ENCODE measurements at places on chromosomes 6 and 20. TPM values are rescaled to one million over a fixed set of nuclear protein-coding genes. Genes with fewer than 3 reads are reported as not detected.

- H3K4me1 ChIP-seq, result no peaks in the 10 kb centered on the region
- no peak overlapping the region for H3K27ac ChIP-seq
- H3K36me3 ChIP-seq, result no peaks in the 10 kb centered on the region
Measured at GRCh38 chr6:140677781-140678528, 1303.5 kb upstream of the CITED2 start.

DNA sequence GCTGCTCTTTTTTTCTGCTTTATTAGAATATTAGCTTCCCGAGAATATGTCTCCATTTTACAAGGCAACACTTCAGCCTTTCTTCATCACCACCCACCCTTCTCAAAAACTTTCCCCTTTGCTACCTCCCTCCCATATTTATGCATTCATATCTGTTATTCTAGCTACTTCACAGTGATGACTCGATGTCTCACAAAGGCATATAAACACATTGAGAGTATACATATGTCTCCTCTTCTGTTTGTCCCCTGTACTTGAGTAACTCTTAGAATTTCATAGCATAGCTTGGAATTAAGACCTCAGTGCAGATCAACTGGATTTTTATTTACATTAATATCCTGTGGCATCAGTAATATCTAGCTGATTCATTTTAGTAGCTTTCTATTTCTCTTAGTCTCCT, 6.5 kb downstream of the RNF144B start:
- no peaks in the 10 kb centered on the region for H3K4me1 ChIP-seq
- no peak overlapping the region for H3K27ac ChIP-seq
- H3K36me3 ChIP-seq, result no peaks in the 10 kb centered on the region
- no peak for DNase-seq
- H3K4me3 ChIP-seq, result no peak overlapping the region

DNA sequence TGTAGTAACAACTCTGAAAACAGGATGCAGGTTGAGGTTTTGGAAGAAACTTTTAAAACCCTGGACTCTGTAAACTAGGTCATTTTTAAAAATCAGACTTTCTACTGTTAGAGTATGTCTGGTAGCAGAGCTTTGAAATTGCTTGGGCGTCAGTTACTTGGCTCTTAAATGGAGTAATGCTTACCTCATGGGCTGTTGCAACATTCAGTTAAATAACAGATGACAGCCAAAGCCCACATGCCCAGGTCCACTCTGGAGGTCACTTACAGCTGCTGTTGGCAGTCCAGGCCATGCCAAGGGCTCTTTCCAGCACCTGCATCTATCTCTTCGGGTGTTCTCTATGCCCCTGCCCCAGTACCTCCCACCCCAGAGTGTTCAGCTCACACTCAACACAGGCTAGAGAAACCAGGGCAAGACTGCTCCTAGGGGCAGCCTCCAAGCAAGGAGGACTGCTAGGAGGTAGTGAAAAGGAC, 96.4 kb downstream of the BANF2 start:
- no peak overlapping the region for H3K4me3 ChIP-seq
- H3K36me3 ChIP-seq, result no peaks in the 10 kb centered on the region
- H3K27me3 ChIP-seq, result peaks cover 20% of the 10 kb centered on the region
- H3K4me1 ChIP-seq, result no peaks in the 10 kb centered on the region

GRCh38 chr6:71028236-71028876, 71.5 kb upstream of the B3GAT2 start:
- no peak overlapping the region for H3K27ac ChIP-seq
- DNase-seq, result no peak

- peak overlapping the region; percentile 97 for H3K4me3 ChIP-seq
- H3K27ac ChIP-seq, result peak overlapping the region; percentile 98
- peaks cover 42% of the 10 kb centered on the region for H3K4me1 ChIP-seq
- DNase-seq, result no peak
- H3K27me3 ChIP-seq, result no peaks in the 10 kb centered on the region
Measured at GRCh38 chr20:17972121-17972520, 3.3 kb downstream of the MGME1 start.

GRCh38 chr6:72936766-72937559, 288.3 kb downstream of the KHDC1L start:
- no peaks in the 10 kb centered on the region for H3K36me3 ChIP-seq
- no peak overlapping the region for H3K27ac ChIP-seq
- no peak for DNase-seq

GRCh38 chr6:132368916-132369481, 32.3 kb downstream of the MOXD1 start:
- H3K27ac ChIP-seq, result no peak overlapping the region
- no peaks in the 10 kb centered on the region for H3K36me3 ChIP-seq
- no peak overlapping the region for H3K4me3 ChIP-seq
- peaks cover 13% of the 10 kb centered on the region for H3K4me1 ChIP-seq
- no peak for DNase-seq
- peaks cover 34% of the 10 kb centered on the region for H3K27me3 ChIP-seq

GRCh38 chr6:144652292-144652891, 367.3 kb downstream of the UTRN start:
- H3K27me3 ChIP-seq, result no peaks in the 10 kb centered on the region
- H3K27ac ChIP-seq, result no peak overlapping the region
- peaks cover 16% of the 10 kb centered on the region for H3K4me1 ChIP-seq
- H3K36me3 ChIP-seq, result peaks cover 4% of the 10 kb centered on the region

GRCh38 chr6:10995114-10995707, 48.9 kb downstream of the ELOVL2 start:
- no peak overlapping the region for H3K27ac ChIP-seq
- H3K4me3 ChIP-seq, result no peak overlapping the region
- no peak for DNase-seq
- H3K27me3 ChIP-seq, result peaks cover 11% of the 10 kb centered on the region
- no peaks in the 10 kb centered on the region for H3K4me1 ChIP-seq

DNA sequence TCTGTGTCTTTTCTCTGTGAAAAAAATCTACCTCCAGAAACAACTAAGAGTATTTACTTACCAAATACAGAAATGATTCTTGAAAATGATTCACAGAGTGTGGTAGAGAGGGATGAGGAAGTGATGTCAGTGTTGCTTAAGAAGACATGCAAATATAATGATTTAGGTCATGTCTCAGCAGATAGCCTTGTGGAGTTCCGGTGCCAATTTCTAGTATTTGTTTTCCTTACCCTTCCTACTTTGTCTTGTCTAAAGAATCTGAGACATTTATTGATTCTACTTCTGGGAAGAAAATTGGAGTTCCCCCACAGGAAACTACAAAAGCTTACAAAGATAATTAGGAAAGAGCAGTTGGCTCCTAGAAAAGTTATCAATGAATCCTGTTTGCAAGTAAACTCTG, 68.8 kb downstream of the GJA1 start:
- H3K36me3 ChIP-seq, result no peaks in the 10 kb centered on the region
- no peak for DNase-seq
- no peaks in the 10 kb centered on the region for H3K4me1 ChIP-seq
- no peak overlapping the region for H3K4me3 ChIP-seq
- H3K27me3 ChIP-seq, result no peaks in the 10 kb centered on the region
- H3K27ac ChIP-seq, result no peak overlapping the region

- no peak overlapping the region for H3K4me3 ChIP-seq
- no peaks in the 10 kb centered on the region for H3K4me1 ChIP-seq
- no peak for DNase-seq
- H3K27me3 ChIP-seq, result no peaks in the 10 kb centered on the region
- no peak overlapping the region for H3K27ac ChIP-seq
- no peaks in the 10 kb centered on the region for H3K36me3 ChIP-seq
Measured at GRCh38 chr6:162109480-162110050, 618.0 kb downstream of the PRKN start.

DNA sequence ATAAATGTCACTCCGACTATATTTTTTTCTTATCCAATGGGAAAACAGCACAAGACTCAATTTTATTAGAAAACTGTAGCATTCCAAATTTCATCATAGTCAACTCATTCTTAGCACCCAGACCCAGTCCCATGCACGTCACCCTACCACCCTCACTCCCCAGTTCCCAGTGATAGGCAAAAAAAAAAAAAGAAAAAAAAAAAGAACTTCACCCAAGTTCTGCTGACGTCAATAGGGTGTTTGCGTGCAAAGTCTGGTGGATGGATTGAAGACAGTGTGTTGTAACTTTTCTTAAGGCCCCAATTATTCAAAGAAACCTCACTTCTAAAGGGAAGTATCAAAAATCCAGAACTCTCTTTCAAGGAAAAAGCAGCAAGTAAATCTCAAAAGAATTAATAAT, 213.9 kb upstream of the PRDM1 start:
- DNase-seq, result no peak
- peaks cover 18% of the 10 kb centered on the region for H3K4me1 ChIP-seq
- peaks cover 2% of the 10 kb centered on the region for H3K27me3 ChIP-seq
- H3K36me3 ChIP-seq, result peaks cover 21% of the 10 kb centered on the region
- H3K27ac ChIP-seq, result no peak overlapping the region

DNA sequence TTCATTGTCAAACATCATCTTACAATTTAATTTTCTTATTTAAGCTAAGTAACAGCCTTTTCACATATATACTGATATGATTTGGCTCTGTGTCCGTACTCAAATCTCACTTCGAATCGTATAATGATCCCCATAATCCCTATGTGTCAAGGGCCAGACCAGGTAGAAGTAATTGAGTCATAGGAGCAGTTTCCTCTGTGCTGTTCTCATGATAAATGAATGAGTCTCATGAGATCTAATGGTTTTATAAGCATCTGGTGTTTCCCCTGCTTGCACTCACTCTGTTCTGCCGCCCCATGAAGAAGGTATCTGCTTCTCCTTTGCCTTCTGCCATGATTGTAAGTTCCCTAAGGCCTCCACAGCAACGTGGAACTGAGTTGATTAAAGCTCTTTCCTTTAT, 25.1 kb upstream of the CMTR1 start:
- H3K4me3 ChIP-seq, result no peak overlapping the region
- peaks cover 18% of the 10 kb centered on the region for H3K27me3 ChIP-seq
- no peak overlapping the region for H3K27ac ChIP-seq
- DNase-seq, result no peak

- no peak for DNase-seq
- H3K4me1 ChIP-seq, result peaks cover 47% of the 10 kb centered on the region
- H3K4me3 ChIP-seq, result no peak overlapping the region
- H3K27ac ChIP-seq, result no peak overlapping the region
- H3K27me3 ChIP-seq, result no peaks in the 10 kb centered on the region
Measured at GRCh38 chr6:52285177-52286068, 881 bp upstream of the MCM3 start.

- DNase-seq, result no peak
- H3K4me1 ChIP-seq, result no peaks in the 10 kb centered on the region
- H3K4me3 ChIP-seq, result no peak overlapping the region
- no peaks in the 10 kb centered on the region for H3K27me3 ChIP-seq
- no peak overlapping the region for H3K27ac ChIP-seq
Measured at GRCh38 chr6:12478921-12479320, 188.8 kb downstream of the EDN1 start.

- no peak for DNase-seq
- no peaks in the 10 kb centered on the region for H3K36me3 ChIP-seq
- peaks cover 4% of the 10 kb centered on the region for H3K27me3 ChIP-seq
- H3K4me1 ChIP-seq, result no peaks in the 10 kb centered on the region
- H3K4me3 ChIP-seq, result no peak overlapping the region
- no peak overlapping the region for H3K27ac ChIP-seq
Measured at GRCh38 chr6:13046084-13046483, 282.3 kb downstream of the TBC1D7 start.

DNA sequence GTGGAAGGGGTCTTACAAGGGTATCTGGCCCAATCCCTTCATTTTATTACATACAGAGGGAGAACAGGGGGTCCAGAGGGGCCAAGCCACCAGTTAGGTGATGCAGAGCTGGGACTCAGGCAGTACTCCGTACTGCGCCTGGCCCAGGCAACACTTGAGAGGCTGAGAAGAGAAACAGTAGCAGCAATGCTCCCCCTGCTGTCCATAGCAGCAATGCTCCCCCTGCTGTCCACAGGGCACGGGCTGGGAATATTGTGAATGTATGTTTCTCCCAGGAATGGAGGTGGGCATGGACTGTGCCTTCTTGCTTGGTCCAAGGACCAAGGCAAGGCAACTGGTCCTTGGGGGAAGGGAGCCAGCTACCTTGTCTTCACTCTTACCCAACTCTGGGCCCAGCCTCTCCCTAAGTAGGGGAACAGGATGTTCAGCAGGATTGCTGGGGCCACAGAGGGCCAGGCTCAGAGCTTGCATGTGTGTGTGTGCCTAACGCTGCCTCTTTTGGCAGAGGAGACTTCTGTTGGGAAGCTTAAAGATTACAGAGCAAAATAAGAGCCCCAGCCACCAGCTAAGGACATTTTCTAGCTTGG, 14.8 kb upstream of the FAM83C start:
- peak overlapping the region; percentile 85 for H3K27ac ChIP-seq
- H3K4me3 ChIP-seq, result no peak overlapping the region
- DNase-seq, result peak; percentile 40
- no peaks in the 10 kb centered on the region for H3K36me3 ChIP-seq

DNA sequence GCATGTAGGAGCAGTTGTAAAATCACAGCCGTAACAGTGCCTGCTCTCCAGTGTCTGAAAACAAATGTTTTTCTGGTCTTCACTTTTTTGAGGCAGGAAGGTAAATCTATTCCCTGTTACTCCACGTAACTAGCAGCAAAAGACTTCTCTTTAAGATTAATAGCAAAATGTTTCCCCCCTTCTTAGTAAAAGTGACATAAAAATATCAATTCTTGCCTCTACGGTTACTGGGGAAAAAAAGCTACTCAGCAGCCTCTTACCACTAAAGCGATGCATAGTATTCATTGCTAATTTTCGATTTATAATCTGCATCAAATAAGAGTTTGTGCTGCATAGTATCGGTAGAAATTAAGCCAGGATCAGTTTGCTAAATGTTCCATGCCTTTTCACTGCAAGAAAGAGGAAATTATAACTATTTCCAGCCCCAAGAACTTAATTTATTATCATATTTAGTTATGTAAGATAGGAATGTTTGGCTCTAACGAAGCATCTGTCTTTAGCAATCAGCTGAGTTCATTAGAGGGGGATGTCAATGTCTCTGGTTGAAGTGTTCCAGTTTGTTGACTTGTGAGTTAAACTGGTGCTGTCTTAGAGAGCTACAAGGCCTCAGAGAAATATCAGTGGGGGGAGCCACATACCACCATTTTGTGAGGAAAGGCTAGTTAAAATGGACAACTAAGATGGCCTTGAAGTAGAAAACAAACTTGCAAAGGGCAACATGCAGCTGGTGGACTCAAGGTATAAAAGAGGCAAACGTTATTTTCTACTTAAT, 617 bp upstream of the TSPYL1 start:
- no peaks in the 10 kb centered on the region for H3K27me3 ChIP-seq
- peaks cover 45% of the 10 kb centered on the region for H3K4me1 ChIP-seq
- peak overlapping the region; percentile 99 for H3K4me3 ChIP-seq
- peaks cover 38% of the 10 kb centered on the region for H3K36me3 ChIP-seq
- H3K27ac ChIP-seq, result peak overlapping the region; percentile 99

TPD52L1 gene
- not detected for total RNA-seq

OR5V1 gene
- total RNA-seq, result not detected

RRAGD gene
- 11.3 TPM for total RNA-seq

MAPK13 gene
- total RNA-seq, result 53.7 TPM

COL12A1 gene
- not detected for total RNA-seq

TRAPPC3L gene
- not detected for total RNA-seq

SLC18B1 gene
- total RNA-seq, result 7.2 TPM

PTK7 gene
- 0.35 TPM for total RNA-seq
